ENCODE measurements at places on chromosomes 16 and 17.

DNA sequence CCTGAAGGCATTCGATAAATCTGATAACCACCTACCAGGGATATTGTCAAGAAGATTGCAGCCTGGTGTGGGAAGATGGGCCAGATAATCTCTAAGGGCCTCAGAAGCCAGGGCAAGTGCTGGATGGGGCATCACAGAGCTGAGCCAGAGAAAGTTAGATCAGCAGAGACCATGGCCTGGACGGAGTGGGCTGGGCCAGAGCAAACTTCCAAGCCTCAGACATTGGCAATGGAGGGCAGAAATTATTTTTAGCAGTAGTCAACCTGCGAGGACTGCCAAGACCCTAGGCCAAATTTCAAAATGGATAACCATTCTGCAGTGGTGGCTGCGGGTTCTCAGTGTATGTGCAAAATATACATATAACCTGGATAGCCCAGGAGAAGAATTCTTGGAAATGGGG is 18.5 kb downstream of the ERCC4 start:
- DNase-seq: no peak

DNA sequence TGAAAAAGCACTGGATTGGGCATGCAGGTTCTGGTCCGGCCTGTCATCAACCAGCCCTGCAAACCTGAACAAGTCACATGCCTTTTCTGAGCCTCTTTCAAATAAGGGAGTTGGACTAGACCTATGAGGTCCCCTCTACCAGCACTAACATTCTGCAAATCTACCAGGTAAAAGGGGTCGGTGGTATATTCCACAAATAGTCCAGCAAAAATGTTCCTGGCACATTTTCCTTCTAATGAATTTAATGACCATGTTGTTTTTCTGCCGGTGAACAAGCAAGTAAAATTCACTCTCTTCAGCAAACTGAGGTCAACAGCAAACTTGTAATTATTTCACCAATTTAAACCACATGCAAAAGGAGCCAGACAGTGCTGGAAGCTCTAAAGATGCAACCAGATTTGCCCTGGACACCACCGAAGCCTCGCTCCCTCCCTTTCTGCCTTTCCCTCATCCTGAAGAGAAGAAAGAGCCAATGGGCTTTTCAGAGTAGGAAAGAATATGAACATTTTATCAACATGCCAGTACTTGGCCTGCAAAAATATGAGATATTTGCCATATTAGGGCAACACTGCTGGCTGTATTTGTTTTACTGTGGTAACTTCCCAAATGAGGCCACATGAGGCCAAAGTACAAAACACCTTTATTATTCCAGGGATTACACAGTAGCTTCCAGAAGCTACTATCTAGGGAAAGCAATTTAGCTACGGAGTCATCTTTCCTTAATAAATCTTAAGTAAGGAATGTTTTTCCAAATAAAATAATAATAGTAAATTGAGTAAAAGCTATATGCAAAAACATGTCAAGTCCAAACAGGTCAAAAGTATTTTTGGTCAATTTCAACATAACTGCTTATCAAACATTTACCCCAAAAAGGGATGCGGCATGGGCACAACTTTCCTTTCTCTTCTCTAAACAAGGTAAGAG is 45.0 kb downstream of the USP31 start:
- no peak for DNase-seq

DNA sequence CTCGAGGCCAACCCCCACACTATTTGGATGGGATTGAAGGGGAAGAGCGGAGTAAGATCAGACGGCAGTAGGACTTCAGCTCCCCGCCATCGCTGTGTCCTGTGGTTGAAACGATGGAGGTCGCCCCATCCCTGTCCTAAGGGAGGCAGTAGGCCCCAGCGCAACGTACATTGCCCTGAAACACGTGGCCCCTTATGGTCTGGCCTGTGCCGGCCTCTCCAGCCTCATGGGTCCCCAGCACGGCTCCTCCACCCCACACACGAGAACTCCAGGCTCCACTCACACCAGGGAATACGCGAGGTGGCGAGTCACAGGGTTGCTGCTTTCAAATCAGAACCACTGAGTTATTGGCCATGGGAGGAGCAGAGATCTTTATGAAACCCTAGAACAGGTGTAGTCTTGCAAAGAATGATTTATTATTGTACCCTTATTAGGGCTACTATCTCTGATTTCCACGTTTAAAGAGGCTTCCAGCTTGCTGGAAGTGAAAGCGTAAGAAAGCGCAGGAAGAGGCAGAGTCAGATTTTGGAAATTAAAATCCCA is 669 bp upstream of the DCTPP1 start:
- DNase-seq: no peak

DNA sequence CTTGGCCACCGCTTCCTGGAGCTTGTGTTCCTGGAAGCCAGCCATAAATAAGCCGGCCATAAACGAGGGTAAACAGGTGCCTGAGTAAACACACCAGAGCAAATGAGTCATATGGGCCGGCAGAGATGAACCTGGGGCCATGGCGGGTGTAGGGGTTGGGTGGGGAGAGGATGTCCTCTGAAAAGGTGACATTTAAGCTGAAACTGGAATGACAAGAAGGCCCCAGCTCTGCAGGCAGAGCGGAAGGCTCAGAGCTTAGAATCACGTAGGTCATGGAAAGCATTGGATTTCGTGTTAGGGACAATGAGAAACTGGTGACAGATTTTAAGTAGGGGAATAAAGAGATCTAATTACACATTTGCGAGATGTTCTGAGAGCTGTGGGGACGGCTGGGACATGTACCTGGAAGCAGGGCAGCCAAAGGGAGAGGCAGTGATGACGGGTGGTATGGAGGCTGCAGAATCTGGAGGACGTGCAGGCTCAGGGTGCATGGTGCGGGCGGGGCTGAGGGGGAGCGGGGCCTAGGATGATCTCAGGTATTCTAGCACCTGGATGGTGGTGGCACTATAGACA is 8.1 kb upstream of the DNASE1 start:
- DNase-seq: peak; percentile 44

DNA sequence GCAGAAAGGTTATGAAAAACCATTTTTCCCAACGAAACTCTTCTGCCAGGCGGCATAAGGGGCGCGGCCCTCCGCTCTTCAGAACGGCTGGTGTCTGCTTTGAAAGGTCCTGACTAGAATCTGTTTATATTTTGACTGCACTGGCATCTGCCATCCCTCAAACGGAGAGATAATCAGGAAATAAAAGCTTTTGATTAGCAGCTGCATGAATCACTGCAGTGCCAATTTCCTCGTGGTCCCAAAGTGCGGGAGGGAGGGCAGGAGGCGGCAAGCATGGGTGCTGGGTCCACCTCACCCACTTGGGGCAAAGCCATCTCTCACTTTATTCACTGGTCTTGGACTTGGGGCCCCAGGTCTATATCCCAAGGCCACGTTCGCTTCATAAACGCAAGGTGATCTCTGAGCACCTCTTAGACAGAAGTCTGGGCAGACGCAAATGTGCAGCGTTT is 49.7 kb downstream of the TBC1D16 start:
- no peak for DNase-seq

GRCh38 chr16:64826374-64826773 is 295.5 kb downstream of the CDH11 start:
- DNase-seq: no peak

- no peak for DNase-seq
These were observed 409.4 kb upstream of the ERCC4 start for GRCh38 chr16:13510425-13511151.

DNA sequence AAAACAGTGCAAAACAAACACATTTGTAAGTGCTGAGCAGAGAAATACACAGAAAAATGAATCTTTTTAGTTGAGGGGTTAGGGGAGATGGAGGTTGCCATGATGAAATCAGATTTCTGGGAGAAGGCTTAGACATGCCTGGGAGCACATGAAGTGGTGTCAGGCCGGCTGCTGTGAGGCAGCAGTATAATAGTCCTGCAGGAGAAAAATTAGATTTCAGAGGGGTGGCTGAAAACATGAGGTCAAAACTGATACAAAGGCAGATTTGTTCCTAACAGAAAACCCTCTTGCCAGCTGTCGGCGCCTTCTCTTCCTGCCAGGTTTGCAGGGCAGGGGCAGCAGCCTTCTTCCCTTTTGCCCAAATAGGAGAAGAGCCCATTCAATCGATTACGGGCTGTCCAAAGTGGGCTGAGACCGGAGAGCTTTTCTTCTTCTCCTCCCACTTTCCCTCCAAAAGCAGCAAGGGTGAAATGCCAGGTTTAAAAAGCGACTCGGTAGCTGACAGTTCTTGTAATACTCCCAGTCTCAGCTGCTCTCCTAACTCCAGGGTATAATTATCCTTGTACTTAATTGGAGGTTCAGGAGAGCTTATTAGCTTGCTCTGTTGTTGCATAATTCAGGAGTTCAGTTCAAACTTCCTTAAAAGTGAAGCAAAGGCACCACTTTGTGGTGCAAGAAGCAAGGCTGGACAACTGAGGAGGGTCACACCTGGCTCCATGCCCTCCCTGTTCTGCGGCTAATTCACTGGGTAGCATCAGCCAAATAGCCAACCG is 80.0 kb downstream of the PCTP start:
- no peak for DNase-seq

GRCh38 chr16:19882186-19882585 is 2.5 kb downstream of the GPRC5B start:
- peak; percentile 69 for DNase-seq

DNA sequence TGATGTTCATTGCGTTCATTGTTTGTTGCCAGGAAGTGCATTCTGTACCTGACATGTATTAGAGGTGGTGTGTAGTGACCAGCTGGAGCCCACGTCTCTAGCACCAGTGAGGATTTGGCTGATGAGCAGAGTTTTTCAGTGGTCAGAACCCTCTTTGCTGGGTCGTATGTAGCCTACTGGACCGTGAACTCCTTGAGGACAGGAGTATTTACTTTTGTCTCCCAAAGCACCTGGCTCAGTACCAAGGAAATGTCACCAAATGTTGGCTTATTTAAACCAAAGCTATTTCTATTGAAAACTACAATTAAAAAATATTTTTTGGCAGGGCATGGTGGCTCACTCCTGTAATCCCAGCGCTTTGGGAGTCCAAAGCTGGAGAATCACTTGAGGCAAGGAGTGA is 262.7 kb downstream of the SNX29 start:
- no peak for DNase-seq

DNA sequence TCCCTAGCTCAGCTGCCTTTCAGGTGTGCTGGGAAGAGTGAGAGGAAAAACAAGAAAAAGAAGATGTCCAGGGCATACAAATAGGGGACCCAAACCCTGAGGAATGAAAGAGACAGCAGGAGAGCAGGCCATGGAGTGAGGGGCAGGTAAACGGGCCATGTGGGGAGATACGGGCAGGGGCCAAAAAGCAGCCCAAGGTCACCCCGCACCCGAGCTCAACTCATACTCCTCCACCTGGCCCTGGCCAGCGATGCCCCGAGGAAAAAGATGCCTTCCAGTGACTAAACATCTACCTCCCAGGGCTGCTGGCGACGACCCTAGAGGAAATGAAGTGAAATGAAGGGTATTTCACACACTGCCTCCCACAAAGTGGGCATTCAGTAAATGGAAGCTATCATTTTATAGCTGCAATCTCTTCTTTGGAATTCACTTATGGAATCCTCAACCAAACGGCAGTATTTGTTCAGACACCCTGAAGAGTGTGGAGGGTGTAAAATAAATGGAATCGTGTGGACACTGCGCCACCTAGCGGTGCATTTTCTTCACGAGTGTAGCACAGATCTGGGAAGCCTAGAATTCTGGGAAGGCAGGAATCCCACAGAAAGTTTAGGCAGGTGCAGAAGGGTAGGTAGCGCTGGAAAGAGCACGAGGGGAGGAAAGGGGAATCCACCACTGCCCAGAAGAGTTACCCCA is 14.9 kb downstream of the ELAC2 start:
- peak; percentile 80 for DNase-seq

DNA sequence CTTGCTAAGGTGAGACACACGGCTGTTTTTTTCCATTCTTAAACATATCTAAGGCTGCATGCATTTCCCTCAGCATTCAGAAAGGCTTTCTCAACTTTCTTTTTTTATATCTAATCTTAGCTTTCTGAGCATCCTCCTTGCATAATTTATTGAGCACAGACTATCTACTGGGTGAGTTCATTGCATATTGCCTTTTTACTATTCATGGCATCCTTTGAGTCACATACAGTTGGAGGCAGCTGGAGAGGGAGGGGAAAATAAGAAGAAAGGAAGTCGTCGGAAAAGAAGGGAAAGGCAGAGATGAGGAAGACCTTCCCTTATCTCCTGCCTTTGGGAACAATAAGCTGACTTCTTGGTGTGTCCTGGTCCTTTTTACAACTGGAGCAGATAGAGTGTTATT is 468.3 kb downstream of the SLC39A11 start:
- DNase-seq: no peak

DNA sequence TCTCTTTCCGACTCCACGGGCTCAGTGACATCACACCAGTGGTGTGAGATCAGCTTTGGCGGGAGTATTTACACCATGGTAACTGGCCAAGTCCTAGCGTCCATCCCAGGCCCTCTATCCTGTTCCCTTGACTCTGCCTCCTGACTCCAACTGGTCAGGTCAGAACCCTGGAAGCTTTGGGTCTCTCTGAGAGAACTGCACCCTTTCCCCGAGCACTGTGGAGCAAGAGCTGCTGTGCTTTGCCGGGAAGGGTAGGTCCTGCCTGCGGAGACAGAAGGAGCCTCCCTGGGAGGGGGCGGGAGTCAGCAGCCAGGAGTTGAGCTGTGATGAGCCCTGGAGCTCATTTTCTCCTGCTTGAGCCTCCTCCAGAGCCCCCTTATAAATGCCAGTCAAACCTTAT is 212.1 kb upstream of the TNRC6C start:
- no peak for DNase-seq

DNA sequence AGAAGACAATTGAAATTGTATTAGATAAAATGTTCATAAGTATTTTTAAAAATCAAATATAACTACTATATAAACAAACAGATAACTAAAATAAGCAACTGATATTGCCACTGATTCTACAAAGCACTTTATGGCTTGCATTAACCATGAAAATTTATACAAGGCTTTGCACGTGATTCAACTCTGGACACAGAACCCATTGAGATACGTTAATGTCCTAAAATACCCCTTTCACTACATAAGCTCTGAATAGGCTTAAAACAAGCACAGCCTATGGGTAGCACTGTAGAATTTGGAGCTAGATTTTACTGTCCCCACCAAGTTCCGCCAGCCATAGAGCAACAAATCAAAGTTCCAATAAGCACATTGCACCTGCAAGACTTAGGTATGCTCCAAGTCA is 4.5 kb downstream of the ZNF652 start:
- DNase-seq: no peak

GRCh38 chr17:63933598-63933997 is 1.5 kb upstream of the CD79B start:
- DNase-seq: no peak

DNA sequence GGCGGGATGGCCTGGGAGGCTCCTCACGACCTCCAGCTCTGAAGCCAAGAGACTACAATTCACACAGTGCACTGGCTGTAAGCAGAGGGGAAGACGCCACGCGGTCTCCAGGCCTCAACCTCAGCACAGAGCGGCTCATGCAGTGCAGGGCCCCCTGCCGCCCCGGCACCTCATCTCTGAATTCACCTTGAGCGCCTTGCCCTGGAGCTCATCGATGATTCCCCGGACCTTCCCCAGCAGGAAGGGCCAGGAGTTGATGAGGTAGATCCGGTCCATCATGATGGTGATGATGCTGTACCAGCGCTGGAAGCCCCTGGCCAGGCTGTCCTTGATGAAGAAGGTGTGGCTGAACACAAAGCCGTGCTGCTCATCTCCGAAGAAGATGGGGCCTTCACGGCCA is 13.2 kb downstream of the FLCN start:
- no peak for DNase-seq

- no peak for DNase-seq
These were observed 40.2 kb downstream of the CDRT15 start for GRCh38 chr17:14196377-14196997.
